Activated T-helper 2 cell treated with anti-CD3 and anti-CD28 coated beads, Interferon-gamma antibody, Interleukin-2, Interleukin-4, amounts not matched to agents 10 μg/mL and 5 μg/mL and 100 μg/mL, durations not matched to agents 14 hours and 24 hours and 36 hours (primary cell): ENCODE measurements at places on chromosomes 1 and 21.
A peak's percentile ranks its signal among the peaks of the same experiment; 100 is the strongest.

DNA sequence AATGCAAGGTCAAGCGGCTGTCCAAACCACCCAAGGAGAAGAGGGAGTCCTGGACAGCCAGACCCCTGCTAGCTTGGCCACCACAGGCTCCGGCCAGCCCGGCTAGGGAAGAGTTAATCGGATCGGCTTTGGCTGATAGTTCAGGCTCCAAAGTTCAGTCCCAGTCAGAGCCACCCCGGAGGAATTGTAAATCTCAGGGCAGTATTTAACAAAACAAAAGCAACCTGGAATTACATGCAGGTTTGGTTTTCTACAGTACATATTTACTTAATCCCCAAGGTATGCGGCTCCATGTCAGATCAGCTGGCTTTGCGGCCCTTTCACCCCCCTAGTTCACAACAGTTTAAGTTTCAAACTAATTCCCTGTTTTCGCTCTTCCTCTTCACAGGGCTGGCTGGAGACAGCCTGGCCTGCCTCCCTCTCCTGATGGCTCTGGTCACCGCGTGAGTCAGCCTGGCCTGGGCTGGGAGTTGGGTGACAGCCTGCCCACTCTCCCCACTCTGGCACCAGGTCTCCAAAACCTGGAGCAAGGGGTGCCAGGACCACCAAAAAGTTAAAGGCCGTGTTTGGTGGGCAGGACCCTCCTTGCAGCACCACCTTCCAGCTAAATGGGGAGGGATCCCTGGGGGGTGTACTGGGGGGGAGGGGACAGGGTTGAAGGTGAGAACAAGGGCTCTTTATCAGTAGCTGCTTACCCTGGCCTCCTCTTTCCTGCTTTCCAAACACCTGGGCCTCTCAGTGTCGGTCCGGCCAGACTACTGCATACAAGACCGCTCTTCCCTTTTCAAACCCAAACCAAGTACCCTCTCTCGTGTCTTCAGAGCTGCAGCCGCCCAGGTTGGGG lies 1.9 kb downstream of the DHRS3 start:
- peak overlapping the region; percentile 98 for H3K4me3 ChIP-seq
- peaks cover 46% of the 10 kb centered on the region for H3K4me1 ChIP-seq
- DNase-seq: no peak
- peaks cover 48% of the 10 kb centered on the region for H3K36me3 ChIP-seq
- H3K27ac ChIP-seq: peak overlapping the region; percentile 76

GRCh38 chr1:3822421-3822820 lies 26.1 kb upstream of the LRRC47 start:
- no peak overlapping the region for H3K4me3 ChIP-seq
- H3K27me3 ChIP-seq: no peaks in the 10 kb centered on the region
- peaks cover 14% of the 10 kb centered on the region for H3K36me3 ChIP-seq
- no peaks in the 10 kb centered on the region for H3K4me1 ChIP-seq

GRCh38 chr1:145690587-145691558 lies 16.3 kb downstream of the PDZK1 start:
- H3K36me3 ChIP-seq: no peaks in the 10 kb centered on the region
- H3K4me3 ChIP-seq: no peak overlapping the region
- H3K27me3 ChIP-seq: no peaks in the 10 kb centered on the region
- peaks cover 22% of the 10 kb centered on the region for H3K4me1 ChIP-seq

- H3K4me1 ChIP-seq: no peaks in the 10 kb centered on the region
- no peak for DNase-seq
- H3K36me3 ChIP-seq: no peaks in the 10 kb centered on the region
- no peak overlapping the region for H3K4me3 ChIP-seq
- H3K27me3 ChIP-seq: peaks cover 12% of the 10 kb centered on the region
Measured at GRCh38 chr1:67815303-67816094, 17.8 kb downstream of the GNG12 start.

DNA sequence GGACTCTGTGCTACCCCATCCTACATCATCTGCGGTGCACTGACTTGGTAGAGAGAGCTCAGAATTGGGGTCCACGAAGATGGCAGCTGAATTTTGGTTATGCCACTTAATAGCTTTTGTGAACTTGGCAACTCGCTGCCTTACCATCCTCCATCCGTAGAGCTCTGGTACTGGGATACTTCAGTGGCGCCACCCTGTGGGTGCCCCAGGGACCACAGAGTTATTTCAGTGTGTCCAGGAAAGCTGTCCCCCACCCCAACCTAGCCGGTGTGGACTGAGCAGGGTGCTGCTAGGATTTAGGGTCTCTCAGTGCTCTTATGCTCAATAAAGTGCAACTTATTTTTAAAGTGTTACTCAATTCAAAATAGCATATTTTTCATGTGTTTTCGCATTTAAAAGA lies 9.0 kb upstream of the USF1 start:
- H3K36me3 ChIP-seq: peaks cover 69% of the 10 kb centered on the region
- H3K27ac ChIP-seq: no peak overlapping the region
- H3K4me3 ChIP-seq: no peak overlapping the region
- peaks cover 16% of the 10 kb centered on the region for H3K4me1 ChIP-seq
- no peak for DNase-seq

GRCh38 chr1:161196521-161197451 lies 2.1 kb downstream of the ADAMTS4 start:
- peaks cover 29% of the 10 kb centered on the region for H3K4me1 ChIP-seq
- no peak overlapping the region for H3K4me3 ChIP-seq
- no peaks in the 10 kb centered on the region for H3K36me3 ChIP-seq
- DNase-seq: no peak
- no peak overlapping the region for H3K27ac ChIP-seq

GRCh38 chr1:183052861-183053260 lies 29.6 kb downstream of the LAMC1 start:
- H3K27me3 ChIP-seq: peaks cover 9% of the 10 kb centered on the region
- peaks cover 2% of the 10 kb centered on the region for H3K4me1 ChIP-seq
- H3K4me3 ChIP-seq: no peak overlapping the region
- DNase-seq: no peak
- H3K36me3 ChIP-seq: no peaks in the 10 kb centered on the region
- H3K27ac ChIP-seq: no peak overlapping the region

- H3K27me3 ChIP-seq: no peaks in the 10 kb centered on the region
- H3K36me3 ChIP-seq: no peaks in the 10 kb centered on the region
- peak; percentile 59 for DNase-seq
Measured at GRCh38 chr1:160830321-160831153, 32.1 kb downstream of the CD244 start.

DNA sequence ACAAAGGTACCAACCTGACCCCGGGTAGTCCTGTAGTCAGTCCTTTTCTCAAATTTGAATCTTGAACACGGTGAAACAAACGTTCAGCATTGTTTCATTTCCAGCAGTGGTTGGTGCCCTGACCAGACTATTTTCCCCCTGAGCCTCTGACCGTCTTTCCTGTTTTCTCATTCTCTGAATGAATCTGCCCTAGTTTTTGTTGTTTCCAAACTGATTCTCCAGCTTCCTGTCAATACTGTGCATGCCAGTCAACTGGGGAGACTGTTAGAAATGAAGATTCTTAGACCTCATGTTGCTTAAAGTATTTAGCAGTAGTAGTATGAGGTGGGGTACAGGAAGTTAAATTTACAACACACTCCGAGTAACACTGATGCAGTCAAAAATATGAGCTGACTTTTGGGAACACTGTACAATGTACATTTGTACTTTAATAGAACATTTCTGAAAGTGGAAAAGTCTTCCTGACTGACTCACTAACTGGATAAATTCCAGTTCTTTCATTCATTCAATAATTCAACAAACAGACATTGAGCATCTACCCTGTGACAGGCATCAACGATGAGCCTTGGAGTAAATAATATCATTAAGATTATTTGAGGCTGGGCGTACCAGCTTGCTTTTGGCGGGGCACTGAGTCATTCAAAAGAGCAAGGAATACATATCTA lies 26.0 kb upstream of the ZRANB2 start:
- no peaks in the 10 kb centered on the region for H3K27me3 ChIP-seq
- no peak overlapping the region for H3K4me3 ChIP-seq
- H3K36me3 ChIP-seq: no peaks in the 10 kb centered on the region
- H3K27ac ChIP-seq: no peak overlapping the region

GRCh38 chr1:68954841-68955240 lies 458.0 kb upstream of the DEPDC1 start:
- H3K27ac ChIP-seq: no peak overlapping the region
- H3K4me3 ChIP-seq: no peak overlapping the region
- no peaks in the 10 kb centered on the region for H3K27me3 ChIP-seq

- no peak overlapping the region for H3K4me3 ChIP-seq
- H3K27me3 ChIP-seq: peaks cover 2% of the 10 kb centered on the region
- peaks cover 8% of the 10 kb centered on the region for H3K4me1 ChIP-seq
- H3K36me3 ChIP-seq: no peaks in the 10 kb centered on the region
- no peak overlapping the region for H3K27ac ChIP-seq
- DNase-seq: no peak
Measured at GRCh38 chr1:181117648-181118449, 29.3 kb downstream of the IER5 start.

DNA sequence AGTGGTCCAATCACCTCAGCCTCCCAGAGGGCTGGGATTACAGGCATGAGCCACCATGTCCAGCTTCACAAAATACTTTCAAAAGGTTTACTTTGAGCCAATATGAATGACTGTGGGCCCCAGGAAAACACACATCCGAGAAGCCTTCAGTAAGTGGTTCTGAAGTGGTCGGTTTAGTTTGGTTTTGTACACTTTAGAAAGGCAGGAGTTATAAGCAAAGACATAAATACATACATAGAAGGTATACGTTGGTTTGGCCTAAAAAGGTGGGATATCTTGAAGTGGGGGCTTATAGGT lies 3.2 kb upstream of the MIB2 start:
- no peaks in the 10 kb centered on the region for H3K27me3 ChIP-seq
- H3K27ac ChIP-seq: no peak overlapping the region
- H3K4me3 ChIP-seq: peak overlapping the region; percentile 9

DNA sequence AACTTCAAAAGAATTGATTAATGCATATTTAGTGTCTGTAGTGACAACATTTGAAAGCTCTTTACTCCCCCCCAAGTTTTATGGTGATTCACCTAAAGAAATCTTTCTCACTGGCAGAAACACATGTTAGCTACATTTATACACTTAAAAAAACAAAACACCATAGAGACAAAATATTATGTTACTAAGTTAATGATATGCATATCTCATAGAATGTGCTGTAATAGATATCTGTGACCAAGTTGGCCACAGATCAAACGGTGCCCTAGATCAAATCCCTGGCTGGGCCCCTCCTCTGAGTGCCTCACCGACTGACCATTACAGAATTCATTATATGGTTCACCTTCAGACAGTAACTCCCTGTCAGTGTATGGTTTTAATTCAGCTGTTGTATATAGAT lies 322.1 kb upstream of the LYPLAL1 start:
- no peaks in the 10 kb centered on the region for H3K27me3 ChIP-seq
- H3K4me3 ChIP-seq: no peak overlapping the region

DNA sequence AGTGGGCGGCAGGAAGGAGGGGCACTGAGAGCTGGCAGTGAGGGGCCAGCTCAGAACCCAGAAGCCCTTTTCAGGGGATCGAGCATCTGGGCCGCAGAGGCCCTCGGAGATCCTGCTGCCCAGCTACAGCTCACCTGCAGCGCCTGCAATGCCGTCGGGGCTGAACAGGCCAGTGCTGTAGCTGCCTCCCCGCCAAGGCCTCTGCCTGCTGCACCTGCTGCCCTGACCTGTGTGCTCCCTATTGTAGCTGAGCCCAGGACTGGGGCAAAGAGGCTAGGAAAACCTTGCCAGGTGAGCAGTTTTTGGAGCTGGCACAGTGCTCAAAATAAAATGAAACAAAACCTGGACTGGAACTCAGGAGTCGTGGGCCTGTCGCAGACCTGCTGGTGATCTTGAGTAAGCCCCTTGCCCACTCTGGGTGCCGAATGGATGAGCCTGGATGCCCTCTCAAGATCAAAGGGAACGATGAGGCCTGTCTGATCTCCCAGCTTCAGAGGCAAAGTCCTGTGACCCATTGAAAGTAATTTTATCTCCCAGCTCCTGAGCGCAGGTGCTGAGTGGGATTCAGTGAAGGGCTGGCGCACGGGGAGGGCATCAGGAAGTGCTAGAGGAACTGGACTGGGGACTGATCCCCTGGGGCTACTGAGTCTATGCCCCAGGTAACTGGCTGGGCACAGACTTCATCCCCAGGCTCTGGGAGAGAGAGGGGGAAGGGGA lies 154.6 kb downstream of the FOXD2 start:
- H3K4me3 ChIP-seq: no peak overlapping the region
- H3K27me3 ChIP-seq: peaks cover 13% of the 10 kb centered on the region
- DNase-seq: peak; percentile 4
- H3K27ac ChIP-seq: no peak overlapping the region

- H3K4me1 ChIP-seq: no peaks in the 10 kb centered on the region
- H3K27me3 ChIP-seq: no peaks in the 10 kb centered on the region
- H3K4me3 ChIP-seq: no peak overlapping the region
- DNase-seq: no peak
Measured at GRCh38 chr1:47769295-47769694, 227.9 kb downstream of the TRABD2B start.

- peaks cover 3% of the 10 kb centered on the region for H3K36me3 ChIP-seq
- no peak for DNase-seq
- H3K27ac ChIP-seq: no peak overlapping the region
- H3K27me3 ChIP-seq: peaks cover 4% of the 10 kb centered on the region
- H3K4me1 ChIP-seq: peaks cover 12% of the 10 kb centered on the region
Measured at GRCh38 chr1:25568090-25568833, 24.9 kb downstream of the LDLRAP1 start.

DNA sequence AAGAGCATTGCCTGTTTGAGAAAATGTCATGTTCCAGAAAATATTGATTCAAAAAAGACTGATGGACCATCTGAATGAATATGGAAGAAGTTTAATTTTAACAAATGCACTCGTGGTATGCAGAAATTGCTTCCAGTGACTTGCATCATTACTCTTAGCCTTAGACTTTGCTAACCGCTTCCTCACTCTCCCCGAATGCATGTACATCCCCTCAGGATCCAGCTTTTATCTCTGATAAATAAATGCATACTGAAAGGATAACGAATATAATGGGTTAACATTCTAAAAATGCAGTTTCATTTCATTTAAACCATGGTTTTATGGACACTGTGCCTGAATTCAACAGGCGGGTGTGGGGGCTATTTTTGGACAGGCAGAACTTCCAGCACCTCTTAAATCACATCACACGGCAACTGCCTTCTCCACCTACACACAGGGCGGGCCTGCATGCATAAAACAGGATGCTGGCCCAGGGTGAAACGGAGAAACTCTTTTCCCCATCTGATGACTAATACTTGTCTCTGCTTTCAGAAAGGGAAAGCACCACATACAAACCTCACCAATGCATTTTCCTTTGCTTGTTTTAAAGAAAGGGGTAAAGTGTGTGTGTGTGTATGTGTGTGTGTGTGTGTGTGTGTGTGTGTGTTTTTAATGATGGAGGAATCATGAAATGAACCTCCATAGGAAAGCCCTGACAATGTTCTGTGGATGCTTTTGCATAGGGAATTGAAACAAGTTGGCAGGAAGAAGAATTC lies 48.7 kb downstream of the SPAG17 start:
- H3K27me3 ChIP-seq: peaks cover 15% of the 10 kb centered on the region
- no peak for DNase-seq
- H3K4me3 ChIP-seq: no peak overlapping the region
- H3K4me1 ChIP-seq: peaks cover 7% of the 10 kb centered on the region
- no peak overlapping the region for H3K27ac ChIP-seq
- H3K36me3 ChIP-seq: no peaks in the 10 kb centered on the region
